ENCODE measurements at places on chromosomes 16 and 17.

- DNase-seq: peak; percentile 38
Measured at GRCh38 chr16:20901436-20902112, 1.0 kb downstream of the LYRM1 start.

GRCh38 chr16:4049031-4049430 lies 67.2 kb downstream of the ADCY9 start:
- DNase-seq: no peak

GRCh38 chr16:79473456-79473855 lies 127.1 kb downstream of the MAF start:
- DNase-seq: no peak

- no peak for DNase-seq
Measured at GRCh38 chr17:60327901-60328273, 64.0 kb downstream of the USP32 start.

GRCh38 chr17:15952048-15952532 lies 7.2 kb downstream of the ADORA2B start:
- DNase-seq: no peak

DNA sequence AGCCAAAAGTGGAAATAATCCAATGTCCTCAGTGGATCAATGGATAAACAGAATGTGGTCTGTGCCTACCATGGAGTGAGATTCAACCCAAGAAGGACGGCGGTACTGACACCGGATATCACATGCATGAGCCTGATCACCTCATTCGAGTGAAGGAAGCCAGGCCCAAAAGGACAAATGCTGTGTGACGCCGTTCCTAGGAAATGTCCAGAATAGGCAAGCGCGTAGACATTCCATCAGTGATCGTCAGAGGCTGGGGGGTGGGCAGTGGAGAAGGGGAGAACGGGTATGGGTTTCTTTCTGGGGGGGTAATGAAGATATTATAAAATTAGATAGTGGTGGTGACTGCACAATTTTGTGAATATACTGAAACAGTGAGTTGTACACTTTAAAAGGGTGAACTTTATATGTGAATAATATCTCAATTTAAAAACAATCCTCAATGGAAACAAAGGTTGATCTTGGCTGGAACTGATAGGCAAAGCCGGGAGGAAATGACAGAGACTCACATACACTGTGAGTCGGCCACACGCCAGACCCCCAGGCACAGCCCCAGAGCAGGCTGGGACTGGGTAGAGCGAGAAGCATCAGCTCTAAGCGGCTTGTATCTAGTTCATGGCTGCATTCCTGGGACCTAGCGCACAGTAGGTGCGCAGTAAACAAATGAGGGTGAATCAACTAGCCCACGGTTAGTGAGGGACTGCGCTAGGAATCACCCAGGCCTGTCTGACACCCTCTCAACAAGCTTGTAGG lies 3.5 kb downstream of the DBNDD1 start:
- no peak for DNase-seq

DNA sequence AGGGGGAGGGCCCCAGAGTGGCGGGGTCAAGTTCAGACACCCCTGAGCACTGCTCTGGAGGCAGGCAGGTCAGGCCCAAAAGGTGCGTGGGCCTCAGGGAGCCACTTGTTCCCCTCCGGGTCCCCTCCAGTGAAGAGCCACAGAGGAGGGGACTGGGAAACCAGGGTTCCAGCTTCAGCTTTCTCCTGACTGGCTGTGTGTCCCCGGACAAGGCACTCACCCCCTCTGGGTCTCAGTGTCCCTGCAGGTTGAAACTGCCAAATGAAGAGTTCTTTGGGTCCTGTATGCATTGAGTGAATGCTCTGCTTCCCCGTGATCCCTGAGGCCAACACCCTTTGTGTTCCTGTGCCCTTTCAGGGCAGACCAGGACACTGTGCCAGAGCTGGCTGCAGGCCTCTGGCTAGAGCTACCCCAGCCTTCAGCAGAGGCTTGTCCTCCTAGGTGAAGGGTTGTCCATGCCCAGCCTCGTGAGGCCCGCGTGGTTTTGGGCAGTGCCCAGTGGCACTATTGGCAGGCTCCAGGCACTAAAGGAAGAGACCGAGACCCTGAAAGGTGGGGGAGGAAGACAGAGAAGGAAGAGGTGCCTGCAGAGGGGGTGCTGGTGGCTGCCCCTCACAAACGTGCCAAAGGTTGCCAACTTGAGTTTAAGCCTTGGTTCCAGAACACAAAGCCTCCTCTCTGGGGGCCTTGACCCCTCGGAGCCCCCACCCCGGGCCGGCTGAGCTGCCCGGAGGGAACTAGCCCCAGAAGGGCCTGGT lies 13.3 kb upstream of the WNT3 start:
- no peak for DNase-seq
